Activated CD4-positive, alpha-beta memory T cell treated with anti-CD3 and anti-CD28 coated beads for 36 hours (primary cell): ENCODE measurements at places on chromosomes 6 and 20. TPM values are rescaled to one million over a fixed set of nuclear protein-coding genes. Genes with fewer than 3 reads are reported as not detected.

- DNase-seq: no peak
- H3K27ac ChIP-seq: no peak overlapping the region
- peaks cover 48% of the 10 kb centered on the region for H3K4me1 ChIP-seq
- peaks cover 14% of the 10 kb centered on the region for H3K36me3 ChIP-seq
- no peak overlapping the region for H3K4me3 ChIP-seq
- no peaks in the 10 kb centered on the region for H3K27me3 ChIP-seq
Observed at GRCh38 chr6:149134511-149134933, 183.0 kb upstream of the TAB2 start.

DNA sequence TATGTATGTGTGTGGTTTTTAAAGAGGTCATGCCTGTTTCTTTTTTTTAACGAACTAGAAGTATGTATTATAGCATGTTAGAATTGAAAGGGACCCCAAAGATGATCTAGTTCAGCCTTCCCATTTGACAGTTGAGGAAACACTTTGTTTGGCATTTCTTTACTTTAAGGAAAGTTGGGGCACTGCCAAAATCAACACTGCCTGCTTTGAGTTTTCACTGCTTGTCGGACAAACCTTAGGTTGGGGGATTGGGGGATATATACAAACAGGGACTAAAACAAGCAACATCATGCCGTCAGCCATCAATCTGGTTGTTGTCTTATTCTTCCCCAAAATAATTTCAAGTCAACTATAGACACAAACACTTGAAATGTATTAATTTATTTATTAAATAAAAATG lies 14.1 kb upstream of the CALHM6 start:
- peaks cover 19% of the 10 kb centered on the region for H3K27me3 ChIP-seq
- H3K27ac ChIP-seq: no peak overlapping the region
- no peak for DNase-seq
- H3K4me3 ChIP-seq: no peak overlapping the region
- H3K36me3 ChIP-seq: no peaks in the 10 kb centered on the region
- H3K4me1 ChIP-seq: peaks cover 12% of the 10 kb centered on the region

- peak overlapping the region; percentile 96 for H3K27ac ChIP-seq
- H3K4me3 ChIP-seq: peak overlapping the region; percentile 61
- no peaks in the 10 kb centered on the region for H3K27me3 ChIP-seq
- peaks cover 39% of the 10 kb centered on the region for H3K36me3 ChIP-seq
Observed at GRCh38 chr6:139161169-139161568, 26.3 kb downstream of the HECA start.

Gene PKHD1
- 0.02 TPM for total RNA-seq
